ENCODE measurements at places on chromosomes 12 and 14.

GRCh38 chr12:120534703-120535655, 823 bp downstream of the RNF10 start:
- peak; percentile 75 for DNase-seq

GRCh38 chr12:128259556-128260070, 7.4 kb upstream of the TMEM132C start:
- no peak for DNase-seq

DNA sequence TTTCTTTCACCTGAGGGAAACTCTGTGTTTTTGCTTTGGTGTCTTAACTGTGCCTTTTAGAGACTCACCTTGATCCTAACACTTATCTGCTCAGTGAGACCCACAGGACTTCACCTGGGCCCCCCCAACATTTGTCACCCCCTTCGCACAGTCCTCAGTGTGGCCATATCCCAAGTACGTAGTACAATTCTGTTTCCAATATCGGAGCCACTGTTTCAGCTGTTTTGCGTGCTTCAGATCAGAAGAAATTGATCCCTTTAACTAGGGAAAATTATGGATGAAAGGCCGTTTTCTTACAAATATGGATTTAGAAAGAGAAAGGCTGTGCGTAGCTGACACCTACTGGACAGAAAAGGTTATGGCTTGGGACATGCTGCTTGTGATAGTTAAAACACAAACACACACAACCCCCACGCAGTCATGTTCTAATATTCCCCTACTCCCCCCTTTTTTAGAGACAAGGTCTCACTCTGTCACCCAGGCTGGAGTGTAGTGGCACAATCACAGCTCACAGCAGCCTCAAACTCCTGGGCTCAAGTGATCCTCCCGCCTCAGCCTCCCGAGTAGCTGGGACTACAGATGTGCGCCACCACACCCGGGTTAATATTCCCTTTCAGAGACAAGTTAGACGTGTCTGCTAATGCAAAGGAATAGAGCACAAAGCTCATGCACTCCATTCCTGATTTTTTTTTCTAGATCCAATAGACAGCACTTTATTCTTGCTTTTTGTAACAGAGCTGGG, 3.6 kb upstream of the SLC7A8 start:
- peak; percentile 33 for DNase-seq

DNA sequence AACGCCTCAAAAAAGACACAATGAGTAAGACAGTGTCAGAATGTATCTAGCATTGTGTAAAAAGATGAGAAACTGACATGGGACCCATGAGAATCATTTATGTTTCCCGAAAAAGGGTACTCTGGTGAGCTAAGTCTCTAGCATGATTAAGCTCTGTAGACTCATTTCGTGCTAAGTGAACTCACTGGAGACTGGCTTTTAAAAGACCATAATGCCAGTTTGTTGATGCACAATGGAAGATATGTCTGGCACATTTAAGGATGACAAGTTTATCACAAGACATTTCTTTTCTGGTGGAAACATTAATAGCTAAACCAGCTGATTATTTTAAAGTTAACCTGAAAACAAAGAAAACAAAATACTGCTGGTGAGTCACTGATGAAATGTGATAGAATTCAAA, 233.5 kb downstream of the SLC2A13 start:
- no peak for DNase-seq

GRCh38 chr14:90275458-90275814, 19.1 kb downstream of the PSMC1 start:
- DNase-seq: no peak

DNA sequence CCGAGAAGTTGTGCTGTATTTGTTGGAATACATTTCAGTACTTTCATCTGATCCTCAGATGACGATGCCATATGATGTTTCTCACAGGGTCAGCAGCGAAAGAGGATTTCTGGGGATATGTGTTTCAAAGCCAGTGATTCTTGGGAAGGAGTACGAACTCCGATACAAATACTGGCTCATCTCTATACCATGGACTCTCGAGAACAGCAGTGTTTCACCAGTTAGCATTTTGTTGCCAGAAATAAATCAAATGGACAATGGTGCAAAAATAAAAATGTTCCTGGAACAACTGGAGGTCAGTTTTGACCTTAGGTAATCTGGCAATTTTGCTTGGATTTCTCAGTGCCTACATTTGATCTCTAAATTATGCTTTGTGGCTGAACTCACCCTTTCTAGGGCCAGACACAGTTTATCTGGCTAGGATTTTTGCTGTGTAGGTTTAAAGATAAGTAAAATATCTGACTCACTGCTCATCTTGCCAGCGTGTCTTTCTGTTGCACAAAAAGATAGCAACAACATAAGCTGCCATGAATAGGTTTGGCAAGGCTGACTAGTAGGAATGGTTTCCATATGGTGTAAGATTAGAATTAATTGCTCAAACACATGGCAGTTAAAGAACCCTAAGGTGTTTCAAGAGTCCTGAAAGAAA, 11.0 kb upstream of the MGP start:
- no peak for DNase-seq

DNA sequence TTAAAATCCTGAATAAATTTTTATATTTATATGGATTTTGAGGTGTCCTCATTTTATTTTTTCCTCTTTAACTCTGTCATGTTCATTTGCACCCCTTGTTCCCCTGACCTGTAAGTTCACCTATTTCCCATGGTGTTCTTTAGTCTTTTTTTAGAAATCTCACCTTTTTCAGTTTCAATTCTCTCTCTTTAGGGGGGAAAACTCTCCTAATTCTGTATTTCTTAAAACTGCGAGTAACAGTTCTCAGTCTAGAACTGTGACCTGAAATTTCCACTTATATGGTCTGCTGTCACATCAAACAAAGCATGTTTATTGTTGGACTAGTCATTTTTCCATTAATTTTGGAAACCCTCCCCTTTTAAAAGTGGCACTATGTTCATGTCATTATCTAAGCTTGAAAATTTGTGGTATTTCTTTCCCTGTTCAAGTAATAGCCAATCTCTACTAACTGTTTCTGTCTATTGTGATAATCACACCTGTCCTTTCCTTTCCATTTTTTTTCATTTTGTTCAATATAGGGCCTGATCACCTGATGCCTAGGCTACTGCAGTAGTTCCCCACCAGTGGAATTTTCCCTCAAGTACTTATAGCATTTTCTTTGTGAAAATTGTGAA, 14.0 kb upstream of the FBXO33 start:
- DNase-seq: no peak

GRCh38 chr14:74863274-74863673, 12.7 kb downstream of the PROX2 start:
- no peak for DNase-seq

- DNase-seq: no peak
Measured at GRCh38 chr12:132290203-132290540, 39.2 kb downstream of the GALNT9 start.

DNA sequence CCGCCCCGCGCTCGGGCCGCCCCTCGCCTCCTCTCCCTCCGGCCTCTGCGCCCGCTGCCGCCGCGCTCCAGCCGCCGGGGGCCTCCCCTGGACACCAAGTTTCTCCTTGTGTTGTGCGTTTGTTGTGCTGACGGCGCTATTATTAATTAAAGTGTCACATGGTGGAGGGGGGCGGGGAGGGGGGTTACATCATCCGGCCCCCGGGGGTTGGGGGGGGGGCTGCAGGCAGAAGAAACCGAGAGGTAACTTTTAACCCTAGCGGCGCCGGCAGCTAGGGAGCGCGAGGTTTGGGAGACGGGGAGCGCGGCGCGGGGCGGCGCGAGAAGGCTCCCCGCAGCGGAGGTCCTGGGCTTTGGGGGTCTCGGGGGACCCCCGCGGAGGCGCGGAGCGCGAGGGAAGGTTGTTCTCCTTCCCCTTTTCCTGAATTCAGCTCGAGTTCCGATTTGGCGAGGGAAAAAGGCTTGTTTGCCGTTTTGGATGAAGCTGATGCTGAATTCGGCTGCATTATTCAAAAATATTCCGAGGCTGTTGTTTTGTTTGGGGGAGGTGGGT, at the start of gene HRK:
Gene HRK, minus strand, starts transcription at position 117 of the 552 bp plus-strand sequence. CDS start 134 bp downstream, outside the sequence.
- no peak for DNase-seq

GRCh38 chr12:3075315-3075714, 1.9 kb upstream of the TSPAN9 start:
- DNase-seq: no peak

DNA sequence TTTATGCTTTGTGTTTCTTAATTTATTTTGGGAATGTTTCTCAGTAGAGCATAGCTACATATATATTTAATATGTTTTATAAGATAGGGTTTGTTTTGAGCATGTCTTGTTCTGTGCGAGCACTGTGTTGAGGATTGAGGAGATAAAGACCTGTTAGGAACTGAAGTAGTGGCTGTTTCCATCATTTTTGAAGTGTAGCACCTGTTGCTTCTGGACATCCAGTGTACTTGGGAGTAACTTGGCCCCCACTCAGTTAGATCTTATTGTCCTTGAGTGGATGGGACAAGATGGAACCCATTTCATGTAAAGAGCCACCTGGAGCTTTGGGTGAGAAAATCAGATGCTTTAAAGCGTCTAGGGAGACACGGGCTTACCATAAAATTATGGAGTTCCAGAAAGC, 8.7 kb downstream of the PPP2R5C start:
- no peak for DNase-seq

- no peak for DNase-seq
Measured at GRCh38 chr14:99968191-99968920, 96.9 kb upstream of the EVL start.

DNA sequence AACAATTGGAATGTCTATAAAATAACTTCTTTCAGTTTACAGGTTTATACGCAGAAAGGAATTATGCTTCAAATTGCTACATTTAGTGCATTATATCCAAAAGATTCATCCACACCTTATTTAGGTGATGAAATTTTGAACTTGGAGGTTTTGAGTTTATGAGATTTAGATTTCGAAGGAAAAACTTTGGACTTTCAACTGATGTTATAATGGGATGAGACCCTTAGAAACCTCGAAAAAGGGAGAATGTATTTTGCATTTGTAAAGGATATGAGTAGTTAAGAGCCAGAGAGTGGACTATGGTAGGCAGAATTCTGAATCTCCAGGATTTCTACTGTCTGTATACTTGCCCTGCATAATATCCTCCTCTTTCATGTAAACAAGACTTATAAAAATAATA, 851.6 kb upstream of the MGAT4C start:
- no peak for DNase-seq

GRCh38 chr14:84436528-84436927, 1093.4 kb upstream of the FLRT2 start:
- no peak for DNase-seq

DNA sequence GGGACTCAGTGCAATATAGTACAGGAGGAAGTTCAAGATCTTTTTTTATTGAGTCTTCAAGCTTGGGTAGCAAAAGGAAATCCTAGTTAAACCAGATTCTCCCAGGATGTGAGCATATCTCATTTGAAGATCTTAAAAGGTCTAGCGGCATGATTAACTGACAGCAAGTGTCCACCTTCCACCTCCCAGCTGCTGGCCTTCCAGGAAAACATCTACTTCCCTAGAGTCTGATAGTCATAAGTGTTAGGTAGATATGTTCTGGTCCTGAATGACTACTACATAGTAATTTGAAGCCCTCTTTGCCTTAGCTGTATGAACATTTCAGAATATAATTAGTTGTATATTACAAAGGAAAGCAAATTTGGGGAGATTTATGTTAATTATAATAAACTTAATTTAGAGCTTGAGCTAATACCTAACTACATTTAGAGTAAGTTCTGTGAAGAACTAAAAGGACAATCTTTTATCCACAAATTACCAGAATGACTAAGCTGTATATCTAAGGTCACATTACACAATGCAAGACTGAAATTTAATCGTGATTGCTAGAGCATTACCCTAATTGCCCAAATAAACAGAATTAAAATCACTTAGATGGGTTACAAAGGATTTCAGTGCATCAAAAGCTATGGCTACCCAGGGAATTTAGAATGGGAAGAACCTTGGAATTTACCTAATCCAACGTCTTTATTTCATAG, 9.9 kb downstream of the LGR5 start:
- DNase-seq: no peak

DNA sequence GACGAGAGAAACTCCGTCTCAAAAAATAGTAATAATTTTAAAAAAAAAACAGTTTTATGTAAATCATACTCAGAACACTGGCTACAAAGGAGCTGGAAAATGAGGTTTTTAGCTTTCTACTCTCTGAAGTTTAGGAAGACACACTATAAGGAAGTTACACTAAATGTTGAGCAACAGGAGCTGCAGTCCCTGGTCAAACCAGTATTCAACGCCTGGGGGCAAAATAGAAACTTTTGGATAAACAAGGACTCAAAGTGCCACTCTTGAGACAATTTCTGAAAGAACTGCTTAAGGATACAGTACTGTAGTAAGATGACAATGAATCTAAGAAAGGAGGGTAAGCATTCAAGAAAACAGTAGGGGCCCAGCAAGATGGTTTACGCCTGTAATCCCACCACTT, 29.3 kb downstream of the ACTR6 start:
- no peak for DNase-seq

- DNase-seq: no peak
Measured at GRCh38 chr12:124883263-124884130, 19.8 kb upstream of the SCARB1 start.

DNA sequence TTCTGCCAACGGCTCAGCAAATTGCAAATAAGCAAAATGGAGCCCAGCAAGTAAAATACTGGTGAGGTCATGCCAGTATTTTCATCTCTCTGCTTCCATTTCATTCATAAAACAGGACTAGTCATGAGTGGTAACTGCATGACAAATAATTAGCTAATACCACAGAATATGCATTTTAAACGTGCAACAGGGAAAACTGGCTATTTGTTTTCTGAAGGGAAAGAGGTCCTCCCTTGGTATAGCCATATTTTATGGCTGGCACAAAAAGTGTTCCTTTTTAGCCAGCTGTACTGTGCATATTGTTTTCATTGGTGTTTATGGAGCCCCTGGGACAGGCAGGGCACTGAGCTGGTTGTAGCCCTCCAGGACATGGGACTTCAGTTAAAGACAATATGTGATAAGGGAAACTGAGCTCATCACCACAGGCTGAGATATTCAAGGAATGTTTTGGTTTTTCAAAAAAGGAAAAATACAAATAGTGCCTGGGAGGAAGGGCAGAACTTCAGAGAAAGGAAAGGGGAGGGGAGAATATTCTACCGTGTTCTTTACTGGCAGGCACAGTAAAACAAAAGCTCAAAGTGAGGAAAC, 26.1 kb upstream of the FOXN3 start:
- DNase-seq: no peak

GRCh38 chr12:49801141-49802063, 26.8 kb downstream of the NCKAP5L start:
- DNase-seq: no peak

- DNase-seq: no peak
Measured at GRCh38 chr14:52067873-52068614, 815 bp downstream of the NID2 start.
